Glomerular endothelial cell (primary cell): ENCODE measurements at places on chromosomes 4 and X.

DNA sequence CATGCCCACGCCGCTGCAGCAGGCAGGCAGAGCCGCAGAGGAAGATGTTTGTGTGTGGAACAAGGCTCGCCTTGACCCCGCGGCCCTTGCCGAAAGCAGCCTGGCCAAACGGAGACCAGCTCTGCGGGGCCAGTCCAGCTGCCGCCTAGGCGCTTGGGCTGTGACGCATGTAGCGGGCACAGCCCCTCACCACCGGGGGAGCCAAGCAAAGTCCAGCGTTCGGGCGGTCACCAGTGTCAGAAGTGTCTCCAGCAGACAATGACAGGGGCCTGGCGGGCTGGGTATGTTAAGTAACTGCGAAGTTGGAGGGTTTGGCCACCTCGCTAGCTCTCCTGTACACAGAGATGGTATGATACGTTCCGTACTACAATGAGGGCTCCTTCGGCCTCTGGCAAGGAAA, 1.3 kb downstream of the AMER1 start:
- DNase-seq: no peak

GRCh38 chr4:156945532-156945931, 26.1 kb downstream of the PDGFC start:
- no peak for DNase-seq

DNA sequence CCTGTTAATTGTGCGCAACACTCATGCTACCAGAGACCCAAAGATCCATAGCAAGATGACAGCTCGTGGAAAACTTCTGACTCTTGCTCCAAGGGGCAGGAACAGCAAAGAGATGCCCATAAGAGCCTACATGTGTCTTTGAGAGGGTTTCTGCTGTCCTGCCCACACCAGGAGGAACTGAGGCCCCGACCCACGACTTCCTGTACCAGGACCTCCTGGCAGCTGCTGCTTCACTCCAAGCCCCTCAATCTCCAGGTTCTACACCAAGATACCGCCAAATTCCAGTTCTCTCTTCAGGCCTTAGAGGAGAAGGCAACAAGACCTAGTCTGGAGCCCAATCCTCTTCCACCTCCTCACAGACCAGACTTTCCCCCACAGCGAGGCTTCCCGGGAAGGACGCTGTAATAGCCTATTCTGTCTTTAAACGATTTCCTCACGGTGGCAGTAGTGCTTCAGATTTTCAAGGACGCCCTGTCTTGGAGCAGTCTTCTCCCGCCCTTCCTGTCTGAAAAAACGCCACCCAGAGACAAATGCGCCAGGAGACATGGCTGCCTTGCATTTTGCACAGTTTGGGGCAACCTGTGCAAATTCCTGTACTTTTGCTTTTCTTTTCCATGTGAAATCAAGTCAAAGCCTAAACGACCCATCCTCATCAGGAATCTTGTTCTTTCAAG, 230.2 kb upstream of the STK26 start:
- no peak for DNase-seq

DNA sequence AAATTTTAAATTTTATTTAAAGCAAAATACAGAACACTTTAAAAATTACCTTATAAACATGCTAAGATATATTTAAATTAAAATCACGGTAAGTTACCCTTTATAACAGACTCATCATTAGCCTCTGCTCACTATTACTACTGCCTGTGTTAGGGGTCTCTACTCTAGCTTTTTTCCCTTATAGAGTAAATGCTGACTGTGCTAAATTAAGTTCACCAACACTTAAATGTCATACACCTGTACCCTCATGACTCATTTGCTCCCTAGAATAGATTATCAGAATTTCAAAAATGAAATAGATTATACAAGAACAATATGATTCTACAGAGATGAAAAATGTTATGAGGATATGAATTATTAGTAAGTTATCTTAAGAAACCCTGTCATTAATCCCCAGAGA, 131.1 kb upstream of the INPP4B start:
- DNase-seq: no peak

DNA sequence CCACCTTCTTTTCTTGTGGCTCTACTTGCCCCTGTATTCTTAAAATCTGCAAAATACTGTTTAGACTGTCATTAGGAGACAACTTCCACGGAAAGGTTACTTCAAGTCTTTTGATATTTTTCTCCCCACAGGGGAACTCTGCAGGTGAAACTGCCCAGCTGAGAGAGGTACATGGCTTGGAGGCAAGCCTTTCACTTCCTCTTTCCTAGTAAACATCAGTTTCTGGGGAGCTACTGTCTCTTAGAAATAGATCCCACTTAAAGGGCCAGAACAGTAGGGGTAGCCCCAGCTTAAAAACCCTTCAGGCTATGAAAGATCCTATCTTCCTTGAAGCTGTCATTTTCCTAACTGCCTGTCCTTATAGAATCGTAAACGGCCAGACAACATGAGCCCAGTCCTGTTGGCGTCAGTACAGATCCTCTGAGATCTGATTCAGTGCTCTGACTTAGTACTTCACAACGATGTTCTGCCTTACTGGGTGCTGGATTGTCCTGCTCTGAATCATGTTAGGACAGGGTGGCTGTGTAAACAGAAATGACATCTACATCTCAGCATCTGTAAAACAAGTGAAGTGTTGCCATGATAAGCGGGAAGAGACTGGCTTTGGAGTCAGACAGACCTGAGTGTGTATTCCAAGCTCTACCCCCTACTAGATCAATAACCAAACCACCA, 102.1 kb downstream of the ITIH6 start:
- no peak for DNase-seq

GRCh38 chr4:101708293-101709039, 82.1 kb upstream of the BANK1 start:
- no peak for DNase-seq

- no peak for DNase-seq
Observed at GRCh38 chr4:102988429-102989020, 31.0 kb downstream of the SLC9B1 start.

- DNase-seq: no peak
Observed at GRCh38 chr4:147683188-147683591, 773 bp downstream of the PRMT9 start.

- DNase-seq: no peak
Observed at GRCh38 chr4:130542953-130543352, 1447.0 kb downstream of the C4orf33 start.

GRCh38 chrX:44433556-44433955, 90.1 kb upstream of the EFHC2 start:
- no peak for DNase-seq

GRCh38 chrX:2188330-2188792, 312.4 kb downstream of the DHRSX start:
- no peak for DNase-seq
